Suprapubic skin (tissue), 4 donors: ENCODE measurements at places on chromosomes 3 and 15.

DNA sequence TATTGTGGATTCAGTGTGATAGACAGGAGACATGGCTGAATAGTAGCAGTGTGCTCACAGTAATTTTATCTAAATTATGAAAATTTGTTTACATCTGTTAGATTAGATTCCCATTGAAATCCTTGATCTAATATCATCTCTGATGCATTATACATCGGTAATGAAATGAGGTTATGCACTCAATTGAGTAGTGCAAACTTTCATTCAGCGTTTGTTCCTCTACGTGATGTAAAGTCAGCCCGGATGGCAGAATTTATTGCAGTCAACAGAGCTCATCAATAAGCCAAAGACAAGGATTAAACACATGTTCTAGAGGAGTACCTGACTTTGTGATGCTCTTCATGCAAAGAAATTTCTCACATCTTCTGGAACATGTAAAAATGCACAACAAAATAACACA is 549.2 kb downstream of the GOLGA6L6 start:
- no peaks in the 10 kb centered on the region for H3K27me3 ChIP-seq
- no peak overlapping the region for H3K27ac ChIP-seq
- no peaks in the 10 kb centered on the region for H3K4me1 ChIP-seq
- DNase-seq = no peak

GRCh38 chr15:63858881-63859280 is 25.1 kb upstream of the HERC1 start:
- DNase-seq = no peak
- H3K4me1 ChIP-seq = peaks cover 2% of the 10 kb centered on the region
- no peaks in the 10 kb centered on the region for H3K36me3 ChIP-seq
- no peak overlapping the region for H3K27ac ChIP-seq
- no peaks in the 10 kb centered on the region for H3K27me3 ChIP-seq

- H3K27me3 ChIP-seq = no peaks in the 10 kb centered on the region
- no peak overlapping the region for H3K4me3 ChIP-seq
- no peaks in the 10 kb centered on the region for H3K36me3 ChIP-seq
- peak; percentile 47 for DNase-seq
- no peak overlapping the region for H3K27ac ChIP-seq
These were observed 19.6 kb downstream of the DUOX2 start for GRCh38 chr15:45094358-45094730.

DNA sequence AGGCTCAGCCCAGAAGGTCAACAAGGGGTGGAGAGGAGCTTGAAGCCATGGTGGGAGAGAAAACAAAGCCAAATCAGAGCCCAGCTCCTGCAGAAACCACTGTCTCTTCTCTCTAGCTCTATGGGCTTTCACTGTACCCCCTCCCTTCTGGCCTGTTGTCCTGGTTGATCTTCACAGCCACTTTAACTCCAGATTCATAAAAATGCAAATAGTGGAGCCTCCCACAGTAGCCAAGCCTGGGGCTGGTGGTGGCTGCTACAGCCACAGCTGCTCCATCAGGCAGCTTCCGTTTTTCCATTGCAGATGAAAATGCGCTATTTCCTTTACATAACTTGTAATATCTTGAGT is 20.7 kb upstream of the CAV3 start:
- H3K36me3 ChIP-seq = no peaks in the 10 kb centered on the region
- H3K4me1 ChIP-seq = peaks cover 8% of the 10 kb centered on the region
- DNase-seq = no peak
- H3K27ac ChIP-seq = no peak overlapping the region
- no peaks in the 10 kb centered on the region for H3K27me3 ChIP-seq

DNA sequence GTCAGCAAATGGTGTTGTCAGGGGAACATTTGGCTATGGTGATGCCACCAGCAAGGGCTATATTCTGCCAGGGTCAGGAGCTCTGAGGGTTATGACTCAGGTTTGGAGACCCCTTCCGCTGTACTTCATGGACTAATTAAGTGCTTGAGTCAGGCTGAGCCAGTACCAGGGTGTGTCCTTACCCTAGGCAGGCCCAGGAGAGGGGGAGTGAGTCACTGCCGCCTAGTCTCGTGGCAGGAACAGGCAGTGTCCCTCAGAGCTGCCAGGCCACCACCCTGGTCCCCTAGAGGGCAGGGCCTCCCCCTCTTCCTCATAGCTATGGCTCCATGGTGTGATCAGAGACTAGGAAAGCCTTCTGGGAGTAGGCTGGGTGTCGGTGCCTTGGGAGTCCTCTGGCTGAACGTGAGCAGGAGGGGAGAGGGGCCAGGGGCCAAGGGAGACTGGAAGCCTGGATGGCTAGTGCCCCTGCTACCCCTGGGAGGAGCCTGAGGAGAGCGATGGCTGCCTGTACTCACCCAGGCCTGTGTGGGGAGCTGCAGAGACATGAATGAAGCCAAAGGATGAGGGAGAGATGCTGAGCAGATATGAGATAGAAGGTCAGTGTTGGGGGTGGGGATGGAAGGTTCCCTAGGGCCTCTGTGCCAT is 10.6 kb downstream of the MAPKAPK3 start:
- peaks cover 81% of the 10 kb centered on the region for H3K4me1 ChIP-seq
- H3K27ac ChIP-seq = peak overlapping the region; percentile 47
- no peaks in the 10 kb centered on the region for H3K36me3 ChIP-seq
- H3K27me3 ChIP-seq = no peaks in the 10 kb centered on the region

- H3K27ac ChIP-seq = no peak overlapping the region
- no peaks in the 10 kb centered on the region for H3K36me3 ChIP-seq
- DNase-seq = no peak
- H3K4me1 ChIP-seq = no peaks in the 10 kb centered on the region
These were observed 7.8 kb upstream of the THSD4 start for GRCh38 chr15:71107501-71107815.

GRCh38 chr15:100120111-100120510 is 221.7 kb downstream of the ADAMTS17 start:
- H3K36me3 ChIP-seq = no peaks in the 10 kb centered on the region
- no peak overlapping the region for H3K27ac ChIP-seq
- no peak for DNase-seq
- peaks cover 5% of the 10 kb centered on the region for H3K4me1 ChIP-seq

GRCh38 chr3:86702381-86702958 is 288.5 kb downstream of the VGLL3 start:
- no peaks in the 10 kb centered on the region for H3K27me3 ChIP-seq
- no peak overlapping the region for H3K4me3 ChIP-seq
- no peaks in the 10 kb centered on the region for H3K36me3 ChIP-seq
- no peaks in the 10 kb centered on the region for H3K4me1 ChIP-seq
- DNase-seq = no peak

DNA sequence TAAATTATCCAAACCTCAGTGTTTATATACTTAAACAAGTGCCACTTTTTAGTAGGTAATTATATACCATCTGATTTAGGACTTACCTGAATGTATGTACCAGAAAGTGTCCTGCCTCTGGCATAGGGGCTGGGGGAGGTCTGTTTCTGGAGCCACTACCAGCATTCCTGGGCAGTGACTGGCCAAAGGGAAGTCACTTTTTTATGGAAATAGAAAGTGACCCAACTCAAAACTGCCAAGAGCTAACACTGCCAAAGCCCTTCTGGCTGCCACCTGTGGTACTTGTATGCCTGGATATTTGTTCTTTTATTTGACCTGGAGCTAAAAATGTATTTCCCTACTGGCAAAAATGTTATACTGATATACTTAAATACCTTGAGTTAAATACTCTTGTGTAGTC is 42.7 kb downstream of the ESYT3 start:
- H3K36me3 ChIP-seq = no peaks in the 10 kb centered on the region
- no peaks in the 10 kb centered on the region for H3K4me1 ChIP-seq
- H3K27ac ChIP-seq = no peak overlapping the region
- no peak overlapping the region for H3K4me3 ChIP-seq
- no peaks in the 10 kb centered on the region for H3K27me3 ChIP-seq

GRCh38 chr3:50189274-50189673 is 2.1 kb upstream of the GNAT1 start:
- DNase-seq = no peak
- H3K4me3 ChIP-seq = no peak overlapping the region
- no peak overlapping the region for H3K27ac ChIP-seq
- H3K4me1 ChIP-seq = peaks cover 17% of the 10 kb centered on the region
- H3K36me3 ChIP-seq = peaks cover 40% of the 10 kb centered on the region
- peaks cover 26% of the 10 kb centered on the region for H3K27me3 ChIP-seq

DNA sequence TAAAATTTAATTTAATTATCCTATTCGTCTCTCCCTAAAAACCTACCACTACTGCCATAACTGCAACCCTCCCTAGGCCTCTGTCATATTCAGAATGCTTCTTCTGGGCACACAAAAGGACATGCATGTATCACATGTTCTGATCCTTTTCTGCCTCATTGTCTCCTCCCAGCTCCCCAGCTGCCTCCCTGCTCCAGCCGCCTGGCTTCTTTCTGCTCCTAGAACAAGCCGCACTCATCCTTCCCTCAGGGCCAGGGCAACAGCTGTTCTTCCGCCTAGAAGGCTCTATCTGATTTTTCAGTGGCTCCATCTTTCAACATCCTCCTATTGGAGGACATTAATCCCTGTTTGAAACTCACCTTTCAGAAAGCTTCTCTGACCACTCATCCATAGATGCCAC is 38.6 kb downstream of the TMED3 start:
- no peak overlapping the region for H3K27ac ChIP-seq
- H3K4me1 ChIP-seq = no peaks in the 10 kb centered on the region
- H3K4me3 ChIP-seq = no peak overlapping the region
- no peak for DNase-seq
- no peaks in the 10 kb centered on the region for H3K36me3 ChIP-seq

DNA sequence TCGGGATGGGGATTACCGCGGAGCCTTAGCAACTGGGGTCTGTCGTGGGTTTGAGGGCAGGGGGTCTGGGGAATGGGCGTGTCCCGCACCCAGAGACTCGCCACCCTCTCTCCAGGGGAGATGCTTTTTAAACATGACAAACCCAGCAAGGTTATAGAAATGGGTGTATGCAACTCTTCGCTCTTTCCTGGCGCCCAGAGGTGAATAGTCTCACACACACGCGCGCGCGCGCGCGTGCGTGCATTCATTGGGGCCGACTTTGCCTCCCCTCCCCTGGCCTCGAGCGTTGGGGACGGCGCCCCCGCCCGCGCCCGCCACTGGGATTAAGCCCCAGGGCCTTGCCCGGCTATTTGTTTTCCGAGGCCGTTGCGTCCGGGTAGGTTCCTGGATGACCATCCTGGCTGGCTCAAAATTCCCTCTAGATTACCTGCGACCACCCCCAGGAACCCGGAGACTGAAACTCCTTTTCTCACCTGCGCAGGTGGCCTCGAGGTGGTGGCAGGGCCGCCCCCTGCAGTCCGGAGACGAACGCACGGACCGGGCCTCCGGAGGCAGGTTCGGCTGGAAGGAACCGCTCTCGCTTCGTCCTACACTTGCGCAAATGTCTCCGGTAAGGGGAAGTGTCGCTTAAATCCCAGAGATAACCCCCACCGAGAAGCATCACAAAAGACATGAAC is 777 bp downstream of the GPR160 start:
- H3K4me3 ChIP-seq = peak overlapping the region; percentile 59
- H3K36me3 ChIP-seq = no peaks in the 10 kb centered on the region
- H3K4me1 ChIP-seq = peaks cover 16% of the 10 kb centered on the region
- H3K27me3 ChIP-seq = peaks cover 38% of the 10 kb centered on the region

DNA sequence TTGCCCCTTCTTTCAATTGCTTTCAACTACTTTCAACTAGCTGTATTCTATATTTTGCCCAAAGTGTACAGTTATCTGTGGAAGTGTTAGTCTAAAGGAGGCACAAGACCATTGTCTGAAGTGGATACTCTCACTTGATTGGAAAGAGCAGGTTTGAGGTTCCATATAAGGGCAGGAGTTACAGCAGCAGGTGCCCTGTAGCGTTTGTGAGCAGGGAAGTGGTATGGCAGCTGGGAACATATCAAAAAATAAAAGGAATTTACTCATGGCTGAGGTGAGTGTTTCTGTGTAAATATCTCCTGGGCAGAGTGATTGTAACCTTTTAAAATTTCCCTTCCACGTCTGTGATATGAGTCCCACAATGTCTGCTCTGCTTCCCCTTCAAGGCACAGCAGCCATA is 38.5 kb upstream of the DNAJC13 start:
- no peak overlapping the region for H3K4me3 ChIP-seq
- H3K36me3 ChIP-seq = no peaks in the 10 kb centered on the region
- H3K27ac ChIP-seq = no peak overlapping the region
- peaks cover 2% of the 10 kb centered on the region for H3K27me3 ChIP-seq
